ENCODE measurements at places on chromosomes 1 and 21.
A peak's percentile ranks its signal among the peaks of the same experiment; 100 is the strongest.

DNA sequence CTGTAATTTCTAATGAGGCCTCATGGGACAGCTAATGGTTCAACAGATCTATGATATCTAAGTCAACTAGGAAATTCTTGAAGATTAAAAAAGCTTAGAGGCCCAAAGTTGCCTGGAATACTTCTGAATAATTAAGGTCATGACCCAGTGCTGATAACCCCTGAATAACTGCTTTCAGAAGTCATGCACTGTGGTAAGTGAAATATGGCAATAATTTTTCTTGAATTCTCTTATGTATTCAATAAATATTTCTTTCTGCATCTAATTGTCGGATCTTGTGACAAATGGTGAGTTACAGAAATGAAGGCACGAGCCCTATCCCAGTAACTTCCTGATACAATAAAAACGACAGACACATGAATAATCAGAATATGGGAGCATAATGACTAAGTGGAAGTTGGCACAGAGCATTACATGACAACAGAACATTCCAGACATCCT lies 219.3 kb upstream of the GREM2 start:
- ATAC-seq, result no peak

DNA sequence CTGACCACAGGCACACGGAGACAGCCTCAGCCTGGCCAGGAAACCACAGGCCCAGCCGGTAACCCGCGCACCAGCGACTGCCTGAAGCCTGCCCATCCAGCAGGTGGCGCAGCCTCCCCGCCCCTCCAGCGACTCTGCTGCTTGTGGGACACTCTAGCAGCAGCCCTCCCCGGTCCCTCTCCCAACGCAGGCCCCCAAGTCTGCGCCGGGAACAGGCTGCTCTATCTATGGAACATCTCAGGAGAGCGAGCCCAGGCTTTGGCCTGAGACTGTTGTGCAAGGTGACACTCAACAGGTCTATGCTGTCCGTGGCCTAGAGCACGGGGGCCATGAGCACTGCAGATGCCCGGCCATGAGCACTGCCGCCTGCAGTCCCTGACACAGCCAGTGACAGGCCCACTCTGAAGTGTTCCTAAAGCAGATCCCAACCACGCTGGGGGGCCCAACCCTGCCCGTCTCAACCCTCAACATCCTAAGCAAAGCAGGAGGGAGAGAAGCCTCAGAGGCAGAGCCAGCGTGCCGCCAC lies 28.4 kb downstream of the WDR4 start:
- ATAC-seq, result peak; percentile 44

DNA sequence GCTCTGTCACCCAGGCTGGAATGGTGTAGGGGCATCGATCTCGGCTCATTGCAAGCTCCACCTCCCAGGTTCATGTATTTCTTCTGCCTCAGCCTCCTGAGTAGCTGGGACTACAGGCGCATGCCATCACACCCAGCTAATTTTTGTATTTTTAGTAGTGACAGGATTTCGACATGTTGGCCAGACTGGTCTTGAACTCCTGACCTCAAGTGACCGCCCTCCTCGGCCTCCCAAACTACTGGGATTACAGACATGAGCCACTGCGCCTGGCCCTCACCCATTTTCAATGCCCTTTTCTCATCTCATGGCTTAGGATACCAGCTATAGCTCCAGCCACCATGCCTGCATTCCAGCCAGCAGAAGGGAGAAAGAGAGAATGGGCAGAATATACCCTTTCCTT lies 12.9 kb upstream of the SOX13 start:
- ATAC-seq, result no peak

GRCh38 chr1:178407655-178408054 lies 89.1 kb downstream of the CLEC20A start:
- no peak for ATAC-seq

DNA sequence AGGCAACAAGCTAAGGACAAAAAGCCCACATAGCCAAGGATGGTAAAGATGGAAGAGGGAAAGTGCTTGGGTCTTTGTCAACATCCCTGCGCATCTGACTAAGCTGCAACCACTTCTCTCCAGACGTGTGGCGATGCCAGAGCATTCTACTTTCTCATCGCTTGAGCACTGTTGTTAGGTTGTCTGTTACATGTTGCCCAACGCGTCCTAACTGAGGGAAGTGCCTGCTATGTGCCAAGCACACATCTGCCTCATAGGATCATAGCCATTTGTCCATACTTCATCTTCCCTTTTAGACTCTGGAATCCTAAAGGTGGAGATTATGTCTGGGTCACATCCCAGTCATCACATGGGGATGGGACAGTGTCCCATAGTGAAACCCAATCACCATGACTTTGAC lies 464.9 kb downstream of the MATN1 start:
- no peak for ATAC-seq

GRCh38 chr21:33441489-33442477 lies 38.0 kb downstream of the TMEM50B start:
- no peak for ATAC-seq

- no peak for ATAC-seq
Observed at GRCh38 chr1:111419037-111419436, 8.5 kb downstream of the OVGP1 start.

DNA sequence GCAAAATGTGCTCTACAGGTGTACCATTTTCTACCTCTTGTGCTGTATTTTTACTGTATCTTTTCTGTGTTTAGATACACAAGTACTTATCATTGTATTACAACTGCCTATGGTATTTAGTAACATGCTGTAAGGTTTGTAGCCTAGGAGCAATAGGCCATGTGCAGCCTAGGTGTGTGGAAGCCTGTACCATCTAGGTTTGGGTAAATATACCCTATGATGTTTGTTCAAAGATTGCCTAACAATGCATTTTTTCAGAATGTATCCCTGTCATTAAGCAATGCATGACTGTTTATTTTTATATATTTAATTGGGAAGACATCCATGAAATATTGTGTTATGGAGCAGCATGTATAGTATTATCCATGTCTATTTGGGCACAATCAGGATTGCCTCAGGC lies 11.0 kb downstream of the ETV3L start:
- ATAC-seq, result no peak

DNA sequence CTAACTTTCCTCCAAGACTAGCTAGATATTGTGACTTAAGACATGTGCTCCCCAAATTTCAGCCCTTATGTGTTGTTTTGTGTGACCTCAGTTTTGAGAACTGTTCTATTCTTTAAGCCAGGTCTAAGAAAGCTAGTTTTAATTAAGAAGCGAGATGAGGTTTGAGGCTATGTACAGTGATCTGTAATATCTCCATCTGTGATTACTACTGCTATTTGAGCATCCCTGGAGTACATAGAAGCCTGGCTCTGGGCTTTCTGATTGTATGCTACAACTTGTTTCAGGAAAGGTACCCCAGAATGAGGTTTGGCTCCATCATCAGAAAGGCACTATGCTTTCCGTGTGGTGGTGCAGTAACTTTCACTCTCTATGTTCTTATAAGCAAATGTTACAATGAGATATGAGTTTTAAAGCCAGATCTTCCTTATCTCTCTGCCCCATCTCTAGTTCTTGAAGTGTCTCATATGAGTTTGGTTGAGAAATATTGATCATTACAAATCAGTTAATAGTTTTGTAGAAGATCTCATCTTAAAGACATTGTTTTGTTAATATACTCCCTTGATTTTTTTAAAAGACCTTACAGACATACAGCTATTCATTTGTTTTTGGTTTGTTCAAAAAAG lies 605 bp downstream of the RGS4 start:
- ATAC-seq, result no peak

- no peak for ATAC-seq
Observed at GRCh38 chr1:24364605-24364974, 45.4 kb downstream of the GRHL3 start.

- ATAC-seq, result no peak
Observed at GRCh38 chr1:7595336-7595735, 175.8 kb upstream of the VAMP3 start.

DNA sequence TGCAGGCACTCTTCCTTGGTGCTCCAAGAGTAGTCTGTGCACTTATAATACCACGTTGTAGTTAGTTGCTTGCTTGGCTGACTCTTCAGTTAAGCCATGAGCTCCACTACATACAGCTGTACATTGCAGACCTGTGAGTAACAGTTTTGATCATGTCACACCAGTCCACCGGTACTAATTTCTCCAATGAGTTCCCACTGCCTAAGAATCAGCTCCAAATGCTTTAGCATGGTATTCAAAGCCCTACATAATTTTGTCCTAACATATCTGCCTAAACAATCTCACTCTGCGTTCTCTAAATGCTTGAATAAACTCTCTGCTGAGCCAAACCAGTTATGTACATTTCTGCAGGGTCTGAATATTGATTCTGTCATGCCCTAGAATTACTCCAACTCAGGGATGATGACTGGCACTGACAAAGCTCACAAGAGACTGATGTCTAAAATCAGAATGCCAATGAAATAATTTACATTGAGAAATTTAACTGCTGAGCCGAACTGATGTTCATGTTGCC lies 200.7 kb downstream of the LHX8 start:
- ATAC-seq, result no peak

- no peak for ATAC-seq
Observed at GRCh38 chr1:206715552-206716158, 30.9 kb downstream of the MAPKAPK2 start.

DNA sequence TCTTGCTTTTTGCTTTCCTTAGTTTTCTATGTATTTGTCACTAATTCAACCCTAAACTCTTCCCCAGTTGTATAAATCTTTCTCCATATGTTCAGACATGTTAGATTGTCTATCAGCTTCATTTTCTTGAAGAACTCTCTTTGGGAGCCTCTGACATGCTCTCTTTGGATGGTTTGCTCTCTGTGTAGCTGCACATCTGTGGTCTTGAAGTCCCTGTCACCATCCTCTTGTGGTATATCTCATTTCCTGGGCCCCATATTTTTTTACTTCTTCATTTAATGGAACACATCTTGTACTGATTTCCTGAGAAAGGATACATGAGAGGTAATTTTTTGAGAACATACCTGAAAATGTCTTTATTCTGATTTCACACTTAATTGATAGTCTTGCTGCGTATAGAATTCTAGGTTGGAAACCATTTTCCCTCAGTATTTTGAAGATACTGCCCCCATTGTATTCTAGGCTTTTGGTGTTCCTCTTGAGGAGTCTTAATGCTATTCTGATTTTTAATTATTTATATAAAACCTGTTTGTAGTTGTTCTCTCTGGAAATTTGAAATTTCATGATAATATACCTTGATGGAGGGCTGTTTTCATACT lies 72.6 kb downstream of the ST3GAL3 start:
- ATAC-seq, result no peak

DNA sequence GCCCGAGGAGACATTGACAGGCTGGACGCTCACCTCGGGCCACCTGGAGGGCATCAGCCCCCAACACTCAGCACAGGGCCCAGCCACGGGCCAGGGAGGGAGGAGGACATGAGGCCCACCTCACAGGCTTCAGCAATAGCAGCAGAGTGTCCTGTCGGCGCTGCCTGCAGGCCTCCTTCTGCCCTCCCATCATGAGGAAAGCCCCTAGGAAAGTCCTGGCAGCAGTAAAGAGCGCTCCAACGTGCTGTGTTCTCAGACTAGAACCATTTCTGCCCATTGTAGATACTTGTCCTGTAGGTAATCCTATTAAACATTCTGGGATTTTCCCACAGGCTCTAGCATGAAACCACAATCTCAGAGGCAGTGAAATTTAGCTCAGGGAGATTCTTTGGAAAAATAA lies 62.0 kb upstream of the GALNT2 start:
- no peak for ATAC-seq

- ATAC-seq, result no peak
Observed at GRCh38 chr21:34830386-34831170, 161.8 kb downstream of the CLIC6 start.

- ATAC-seq, result no peak
Observed at GRCh38 chr21:27104846-27105431, 138.1 kb upstream of the ADAMTS5 start.

DNA sequence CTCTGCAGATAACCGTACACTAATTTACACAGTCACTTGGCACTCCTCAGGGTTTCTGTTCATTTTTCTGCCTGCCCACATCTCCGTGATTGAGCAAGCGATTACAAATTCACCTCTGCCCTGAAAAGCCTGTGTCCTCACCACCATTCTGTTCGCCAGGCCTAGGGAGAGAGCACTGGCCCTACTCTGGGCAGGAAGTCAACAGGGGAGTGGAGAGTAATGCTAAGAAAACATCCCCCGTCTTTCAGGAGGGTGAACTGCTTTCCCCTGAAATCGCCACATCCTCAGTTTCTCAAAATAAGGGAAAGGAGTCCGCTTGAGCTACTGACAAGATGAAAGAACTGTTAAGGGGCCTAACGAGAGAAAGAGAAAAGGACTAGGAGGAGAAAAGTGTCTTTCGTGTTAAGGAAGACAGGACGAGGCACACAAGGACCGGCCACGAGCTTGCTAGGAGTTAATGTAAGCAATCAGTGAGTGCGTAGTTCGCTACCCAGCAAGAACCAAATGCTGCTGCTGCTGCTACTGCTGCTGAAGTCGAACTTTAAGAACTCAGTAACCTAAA lies 632 bp downstream of the PEX19 start:
- peak; percentile 4 for ATAC-seq

DNA sequence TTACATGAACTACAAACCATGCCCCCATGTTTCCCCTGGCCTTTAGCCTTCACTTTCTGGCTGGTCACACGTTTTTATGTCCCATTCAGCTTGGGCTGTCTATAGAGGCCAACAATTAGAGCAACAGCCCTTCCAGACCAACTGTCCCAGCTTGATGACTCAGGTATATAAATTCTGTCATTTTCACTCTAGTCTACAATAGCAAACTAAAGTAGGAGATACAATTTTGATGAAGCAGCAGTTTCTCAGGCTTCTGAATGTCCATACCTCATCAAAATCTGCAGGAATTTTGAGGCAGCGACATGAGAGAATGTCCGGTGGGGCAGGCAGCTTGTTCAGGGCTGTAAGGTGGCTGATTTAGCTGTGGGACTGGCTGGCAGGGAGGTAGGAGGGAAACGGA lies 45.6 kb upstream of the VAV3 start:
- ATAC-seq, result no peak

DNA sequence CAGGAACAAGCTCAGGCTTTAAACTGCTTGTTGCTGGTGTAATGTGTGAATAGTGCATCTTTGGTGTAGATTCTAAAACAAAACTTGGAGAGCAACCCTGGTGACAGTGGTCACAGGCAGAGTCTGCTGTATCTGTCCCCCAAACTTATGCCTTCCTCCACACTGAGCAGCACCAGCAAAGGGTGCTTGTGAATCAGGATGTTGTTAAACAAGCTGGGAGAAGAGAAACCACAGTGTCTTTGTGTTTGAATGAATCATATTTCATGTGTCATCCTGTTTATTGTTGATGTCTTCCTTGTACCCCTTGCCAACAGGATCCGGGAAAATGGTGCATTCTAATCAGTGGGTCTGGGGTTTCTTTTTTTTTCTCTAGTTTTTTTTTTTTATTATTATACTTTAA lies 91.9 kb upstream of the COG2 start:
- no peak for ATAC-seq

DNA sequence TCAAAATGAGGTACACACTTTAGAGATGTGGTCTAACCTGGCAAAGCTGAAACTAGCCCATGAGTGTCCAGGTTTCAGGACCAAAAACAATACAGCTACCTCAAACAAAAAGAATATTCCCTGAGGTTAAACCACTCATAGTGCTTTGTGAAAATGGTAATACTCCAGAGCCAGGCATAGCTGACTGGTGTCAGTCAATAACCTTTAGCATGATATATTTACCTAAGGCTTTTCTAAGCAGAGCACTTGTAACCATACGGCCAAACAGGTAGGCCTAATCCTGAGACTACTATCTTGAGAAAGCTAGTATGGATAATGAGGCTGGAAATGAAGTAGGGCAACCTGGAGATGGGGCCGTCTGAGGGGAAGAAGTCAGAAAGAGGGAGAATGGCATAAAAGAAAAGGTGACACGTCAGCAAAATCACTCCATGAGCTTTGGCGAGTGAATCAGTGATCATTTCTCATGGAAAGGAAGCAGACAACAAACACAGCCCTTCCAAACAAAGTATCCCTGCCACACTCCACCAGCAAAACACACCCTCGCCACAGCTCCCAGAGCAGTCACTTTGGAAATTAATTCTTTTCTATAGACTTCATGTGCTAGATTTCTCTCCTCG lies 1.7 kb upstream of the LRRC52 start:
- no peak for ATAC-seq
